Memory B cell (primary cell): ENCODE measurements at places on chromosomes 12 and 14.

- DNase-seq, result no peak
These were observed 287.7 kb upstream of the RTL1 start for GRCh38 chr14:101191101-101191720.

DNA sequence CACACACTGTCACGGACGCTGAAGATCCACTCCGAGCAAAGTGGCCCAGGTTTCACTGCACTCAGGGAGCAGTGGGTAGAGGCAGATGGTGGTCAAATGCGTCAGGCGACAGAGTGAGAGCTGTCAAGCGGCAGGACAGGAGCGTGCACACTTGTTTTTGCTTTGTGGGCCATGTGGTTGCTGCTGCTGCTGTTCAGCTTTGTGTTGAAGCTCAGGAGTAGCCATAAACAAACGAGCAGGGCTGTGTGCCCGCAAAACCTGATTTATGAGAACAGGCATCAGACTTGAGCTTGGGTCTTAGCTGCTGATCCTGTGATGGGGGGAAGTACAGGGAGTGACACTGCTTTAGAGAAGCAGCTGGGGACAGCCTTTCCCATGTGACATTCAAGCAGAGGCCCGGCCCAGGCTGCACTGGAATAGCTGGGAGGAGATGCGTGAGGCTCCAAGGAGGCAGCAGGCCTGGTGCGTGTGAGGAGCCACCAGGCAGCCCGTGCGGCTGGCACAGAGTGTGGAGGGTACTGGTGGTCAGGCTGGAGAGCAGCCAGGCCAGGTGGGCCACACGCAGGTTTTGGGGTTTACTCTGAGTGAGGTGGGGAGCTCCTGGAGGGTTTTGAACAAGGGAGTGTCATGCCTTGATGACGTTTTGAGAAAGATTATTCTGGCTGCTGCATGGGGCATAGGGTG, 31.1 kb upstream of the ASPG start:
- no peak for DNase-seq

DNA sequence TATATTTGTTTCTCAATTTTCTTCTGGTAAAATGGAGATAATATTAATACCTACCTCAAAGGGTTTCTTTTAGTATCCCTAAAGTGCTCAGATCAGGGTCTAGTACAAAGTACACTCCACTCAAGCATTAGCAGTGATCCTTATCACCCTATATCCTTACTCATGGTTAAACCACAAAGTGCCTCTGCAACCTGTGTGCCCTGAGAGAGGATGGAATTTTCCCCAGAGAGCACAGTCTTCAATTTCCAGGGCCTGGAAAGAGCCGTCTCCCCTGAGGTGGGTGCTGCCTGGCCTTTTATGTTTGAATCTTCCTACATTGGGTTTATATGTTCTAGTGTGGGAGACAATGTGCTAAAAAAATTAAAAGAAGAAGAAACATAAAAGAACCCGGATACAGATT, 183.1 kb upstream of the FBXO33 start:
- DNase-seq, result no peak

- peak; percentile 79 for DNase-seq
These were observed 612 bp downstream of the PPTC7 start for GRCh38 chr12:110582276-110583136.

DNA sequence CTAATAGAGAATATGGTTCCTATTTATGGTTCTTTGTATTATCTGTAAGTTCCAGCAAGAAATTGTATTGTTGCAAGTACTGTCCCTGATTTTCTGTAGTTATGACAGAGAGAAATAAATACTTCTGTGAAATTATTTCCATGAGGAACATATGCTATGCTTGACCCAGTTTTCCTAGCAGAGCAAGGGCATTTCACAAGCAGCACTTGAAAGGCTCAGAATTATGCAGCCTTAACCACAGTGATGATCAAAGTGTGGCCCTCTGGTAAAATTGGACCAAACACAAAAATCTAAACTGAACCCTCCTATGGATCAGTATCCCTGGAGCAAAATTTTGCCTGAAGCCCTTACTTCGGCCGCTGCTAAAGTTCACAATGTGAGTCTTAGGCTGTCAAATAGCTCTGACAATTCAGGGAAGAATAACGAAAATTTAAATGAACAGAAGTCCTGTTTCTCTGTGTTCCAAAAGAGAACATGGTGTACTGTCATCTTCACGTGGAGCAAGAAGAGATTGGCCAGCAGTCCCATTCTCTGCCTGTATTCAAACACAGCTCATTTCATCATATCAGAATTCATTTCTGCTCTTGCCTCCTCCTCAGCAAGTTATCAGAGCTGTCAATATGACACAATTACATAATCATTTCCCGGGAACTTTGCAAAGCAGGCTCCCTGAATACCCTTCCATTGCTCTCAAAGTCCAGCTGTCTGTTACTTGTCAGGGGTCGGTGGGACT, 471.9 kb downstream of the RPS29 start:
- no peak for DNase-seq

- DNase-seq, result no peak
These were observed 287.8 kb downstream of the NAV3 start for GRCh38 chr12:78118486-78118885.

DNA sequence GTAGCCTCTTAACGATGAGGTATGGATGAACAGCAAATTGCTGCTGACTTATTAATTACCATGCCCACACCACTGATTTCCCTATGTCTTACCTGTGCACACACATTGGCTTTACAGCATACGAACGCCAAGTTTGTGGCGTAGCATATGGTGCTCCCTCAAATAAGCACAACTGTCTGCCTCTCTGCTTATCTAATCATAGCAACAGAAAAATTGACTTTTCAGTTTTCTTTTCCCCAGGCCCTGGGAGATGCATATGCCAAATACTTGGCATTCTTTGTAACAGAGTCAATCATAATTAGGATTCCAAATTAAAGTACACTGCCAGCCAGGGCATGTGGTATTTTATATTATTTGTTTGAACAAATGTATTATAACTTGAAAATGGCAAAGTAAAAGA, 625.5 kb downstream of the DIO2 start:
- DNase-seq, result no peak

DNA sequence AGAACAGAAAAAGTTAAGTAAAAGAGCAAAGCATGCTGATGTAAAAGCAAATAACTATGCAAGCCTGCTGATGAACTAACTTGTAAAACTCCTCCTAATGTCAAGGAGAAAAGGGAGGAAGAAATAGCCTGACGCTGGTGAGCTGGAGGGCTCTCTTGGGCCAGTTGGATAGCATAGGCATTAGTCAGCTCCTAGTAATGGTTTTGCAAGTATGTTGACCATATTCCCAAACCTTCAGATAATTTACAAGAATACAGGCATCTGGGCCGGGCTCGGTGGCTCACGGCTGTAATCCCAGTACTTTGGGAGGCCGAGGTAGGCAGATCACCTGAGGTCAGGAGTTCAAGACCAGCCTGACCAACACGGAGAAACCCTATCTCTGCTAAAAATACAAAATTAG, 871.4 kb downstream of the C12orf50 start:
- DNase-seq, result no peak

DNA sequence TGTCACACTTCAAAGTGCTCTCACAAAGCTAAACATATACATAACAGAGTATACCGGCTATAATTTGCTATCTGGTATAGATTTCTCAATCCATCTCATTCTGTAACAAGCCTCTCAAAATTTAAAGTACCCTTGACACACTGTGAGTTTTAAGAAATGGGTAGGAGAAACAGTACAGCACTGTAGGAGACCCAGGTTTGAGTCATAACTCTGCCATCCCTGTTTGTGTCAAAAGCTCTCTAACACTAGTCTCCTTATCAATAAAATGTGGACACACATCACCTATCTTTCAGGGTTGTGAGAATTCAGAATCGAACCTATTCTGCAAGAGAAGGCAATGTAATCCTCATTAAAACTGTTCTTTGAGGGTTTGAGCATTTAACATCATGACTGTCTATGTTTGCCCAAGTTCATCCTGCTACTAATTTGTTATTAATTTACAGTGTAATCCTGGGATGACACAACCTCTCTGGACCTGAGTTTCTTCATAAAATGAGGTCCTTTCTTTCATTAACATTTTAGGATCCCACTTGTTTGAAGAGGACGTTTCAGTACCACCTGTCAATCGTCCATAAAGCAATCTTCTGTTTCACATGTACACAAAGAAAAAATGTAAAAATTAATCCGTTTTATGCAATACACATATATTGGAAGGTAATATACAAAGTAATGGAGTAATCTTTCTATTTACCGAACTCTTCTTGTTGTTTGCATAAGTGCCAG, 12.1 kb downstream of the SPTSSA start:
- DNase-seq, result no peak

- no peak for DNase-seq
These were observed 37.6 kb downstream of the SPTB start for GRCh38 chr14:64841772-64842750.

DNA sequence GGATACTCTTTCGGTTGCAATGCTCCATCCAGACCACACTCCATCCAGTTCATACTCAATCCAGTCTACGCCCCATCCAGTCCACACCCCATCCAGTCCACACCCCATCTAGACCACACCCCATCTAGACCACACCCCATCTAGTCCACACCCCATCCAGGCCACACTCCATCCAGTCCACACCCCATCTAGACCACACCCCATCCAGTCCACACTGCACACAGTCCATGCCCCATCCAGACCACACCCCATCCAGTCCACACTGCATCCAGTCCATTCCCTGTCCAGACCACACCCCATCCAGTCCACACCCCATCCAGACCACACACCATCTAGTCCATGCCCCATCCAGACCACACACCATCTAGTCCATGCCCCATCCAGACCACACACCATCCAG, 116.0 kb upstream of the RTL1 start:
- peak; percentile 3 for DNase-seq

GRCh38 chr12:27305673-27306456, 26.8 kb upstream of the BMAL2 start:
- peak; percentile 9 for DNase-seq

GRCh38 chr12:65306366-65307168, 28.1 kb downstream of the MSRB3 start:
- no peak for DNase-seq

DNA sequence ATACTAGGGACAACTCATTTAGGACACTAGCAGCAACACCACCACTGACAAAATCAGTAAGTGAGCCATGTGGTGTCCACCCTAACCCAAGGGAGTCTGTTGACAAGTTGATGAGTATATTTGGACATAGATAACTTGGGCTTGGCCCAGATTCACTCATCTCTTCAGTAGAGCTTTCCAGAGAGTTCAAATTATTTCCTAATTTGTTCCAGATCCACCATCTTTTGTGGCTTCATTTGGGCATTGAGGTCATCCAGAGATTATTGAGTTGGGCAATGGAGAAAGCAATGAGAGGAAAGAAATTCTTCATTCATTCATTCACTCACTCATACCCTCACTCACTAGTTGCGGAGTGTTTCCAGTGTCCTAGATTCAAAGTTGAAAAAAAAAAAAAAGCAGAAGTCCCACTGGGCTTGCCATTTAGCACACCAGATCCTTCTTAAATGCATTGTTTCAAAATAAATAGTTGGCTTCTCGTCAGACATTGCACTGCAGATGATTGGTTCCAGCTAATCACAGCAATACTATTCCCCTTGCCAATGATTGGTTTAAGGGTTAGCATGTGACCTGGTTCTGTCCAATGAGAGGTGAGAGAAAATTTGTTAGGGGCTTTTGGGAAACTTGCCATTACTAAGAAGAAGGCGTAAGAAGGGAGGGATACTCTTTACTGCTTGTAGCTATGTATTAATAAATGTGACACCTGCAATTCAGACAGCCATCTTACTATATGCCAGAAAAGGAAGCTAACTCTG, 31.8 kb upstream of the WSCD2 start:
- no peak for DNase-seq

DNA sequence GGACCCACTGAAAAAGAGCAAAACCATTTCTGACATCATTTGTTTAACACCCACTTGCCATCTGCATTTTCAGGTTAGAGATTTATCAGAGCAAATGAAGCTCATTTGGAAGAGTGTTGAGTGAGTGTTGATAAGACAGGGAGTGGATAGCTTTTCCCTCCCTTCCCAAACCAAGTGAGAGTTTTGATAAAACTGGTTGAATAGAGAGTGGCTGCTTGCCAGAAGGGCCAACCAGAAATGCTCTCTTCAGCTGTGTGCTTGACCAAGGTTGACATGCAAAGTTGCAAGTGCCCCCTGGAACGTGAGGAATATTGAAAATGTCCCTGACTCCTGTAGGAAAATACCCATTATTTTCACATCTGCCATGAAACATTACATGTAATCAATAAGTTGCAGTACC, 1487.0 kb upstream of the FLRT2 start:
- no peak for DNase-seq

DNA sequence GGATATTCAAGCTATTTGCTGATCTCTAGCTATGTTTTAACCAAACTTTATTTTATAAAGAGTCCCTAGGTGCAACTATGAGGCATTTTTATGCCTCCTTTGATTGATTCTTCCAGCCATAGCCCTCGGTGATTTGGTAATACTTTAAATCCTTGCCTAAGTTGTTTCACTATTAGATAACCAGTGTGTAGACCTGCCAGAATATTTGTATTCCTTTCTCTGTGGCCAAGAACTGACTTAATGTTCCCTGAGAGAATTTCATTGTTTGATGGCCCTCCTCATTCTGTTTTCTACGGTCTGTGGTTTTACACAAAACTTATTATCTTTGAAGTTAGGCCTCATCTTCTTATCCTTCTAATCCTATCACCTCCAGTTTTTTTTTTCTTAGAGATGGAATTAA, 109.7 kb upstream of the MDGA2 start:
- no peak for DNase-seq

- DNase-seq, result no peak
These were observed 454.5 kb downstream of the ADAMTS20 start for GRCh38 chr12:43097471-43097870.

DNA sequence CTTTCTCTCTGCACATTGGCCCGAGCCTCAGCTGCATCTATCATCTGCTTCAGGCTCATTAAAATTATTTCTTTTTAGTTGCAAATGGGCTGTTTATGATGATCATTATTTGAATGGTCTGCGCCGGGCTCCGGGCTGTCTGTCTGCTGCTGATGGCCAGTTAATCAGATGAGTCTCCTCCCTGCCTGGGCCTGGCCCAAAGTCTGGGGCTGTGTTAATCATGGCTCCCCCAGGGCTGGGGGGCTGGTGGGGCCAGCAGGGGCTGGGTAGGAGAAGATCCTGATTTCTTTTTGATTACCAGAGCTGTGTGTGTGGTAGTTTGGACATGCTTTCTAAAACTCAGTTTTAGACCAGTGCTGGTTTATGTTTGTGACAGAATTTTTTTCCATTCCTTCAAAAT, 159.1 kb downstream of the PHETA1 start:
- DNase-seq, result no peak

GRCh38 chr14:74263921-74264320, 24.7 kb downstream of the VSX2 start:
- DNase-seq, result no peak

- DNase-seq, result no peak
These were observed 993 bp downstream of the CCDC196 start for GRCh38 chr14:66487164-66487563.

DNA sequence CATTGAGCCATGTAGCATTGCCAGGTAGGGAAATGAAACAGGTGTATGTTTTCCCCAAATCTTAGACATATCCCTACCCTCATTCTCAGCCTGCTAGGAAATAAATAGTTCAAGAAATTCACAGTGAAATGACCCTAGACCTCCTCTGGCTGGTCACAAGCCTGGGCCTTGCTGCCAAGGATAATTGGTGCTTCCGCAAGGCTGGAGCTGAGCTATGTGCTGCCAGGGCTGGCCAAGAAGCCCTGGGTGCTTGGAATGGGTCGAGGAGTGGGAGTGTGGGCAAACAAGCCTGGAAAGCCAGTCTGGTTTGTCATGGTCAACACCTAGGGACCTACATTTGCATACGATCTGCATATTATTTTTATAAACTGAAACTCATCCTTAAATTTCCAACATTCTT, 31.3 kb upstream of the SLC10A1 start:
- no peak for DNase-seq

GRCh38 chr14:61113561-61114225, 132.6 kb downstream of the SLC38A6 start:
- no peak for DNase-seq
